ENCODE measurements at places on chromosomes 3 and 15.

- DNase-seq, result no peak
Measured at GRCh38 chr15:74809242-74809641, 3.4 kb upstream of the LMAN1L start.

- no peak for DNase-seq
Measured at GRCh38 chr15:72873379-72874233, 90.0 kb upstream of the ADPGK start.

DNA sequence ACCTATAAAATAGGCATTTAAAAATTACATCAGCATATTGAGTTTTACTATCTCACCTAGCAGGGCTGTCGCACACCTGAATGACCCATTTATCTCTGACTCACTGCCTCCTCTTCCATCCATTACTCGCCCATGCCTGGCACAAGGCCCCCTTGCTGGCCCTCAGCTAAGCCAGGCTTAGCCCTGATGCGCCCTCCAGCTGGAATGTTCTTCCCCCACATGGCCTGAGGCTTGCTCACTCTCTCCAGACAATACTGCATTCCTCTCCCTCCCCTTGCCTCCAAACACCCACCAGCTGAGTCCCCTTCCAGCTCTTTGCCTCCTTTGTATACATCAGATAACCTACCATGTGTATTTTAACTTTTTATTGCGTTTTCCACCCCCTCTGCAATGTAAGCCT is 7.2 kb downstream of the SH3BP5 start:
- no peak for DNase-seq

- DNase-seq, result no peak
Measured at GRCh38 chr3:62142331-62143085, 230.8 kb downstream of the FEZF2 start.

DNA sequence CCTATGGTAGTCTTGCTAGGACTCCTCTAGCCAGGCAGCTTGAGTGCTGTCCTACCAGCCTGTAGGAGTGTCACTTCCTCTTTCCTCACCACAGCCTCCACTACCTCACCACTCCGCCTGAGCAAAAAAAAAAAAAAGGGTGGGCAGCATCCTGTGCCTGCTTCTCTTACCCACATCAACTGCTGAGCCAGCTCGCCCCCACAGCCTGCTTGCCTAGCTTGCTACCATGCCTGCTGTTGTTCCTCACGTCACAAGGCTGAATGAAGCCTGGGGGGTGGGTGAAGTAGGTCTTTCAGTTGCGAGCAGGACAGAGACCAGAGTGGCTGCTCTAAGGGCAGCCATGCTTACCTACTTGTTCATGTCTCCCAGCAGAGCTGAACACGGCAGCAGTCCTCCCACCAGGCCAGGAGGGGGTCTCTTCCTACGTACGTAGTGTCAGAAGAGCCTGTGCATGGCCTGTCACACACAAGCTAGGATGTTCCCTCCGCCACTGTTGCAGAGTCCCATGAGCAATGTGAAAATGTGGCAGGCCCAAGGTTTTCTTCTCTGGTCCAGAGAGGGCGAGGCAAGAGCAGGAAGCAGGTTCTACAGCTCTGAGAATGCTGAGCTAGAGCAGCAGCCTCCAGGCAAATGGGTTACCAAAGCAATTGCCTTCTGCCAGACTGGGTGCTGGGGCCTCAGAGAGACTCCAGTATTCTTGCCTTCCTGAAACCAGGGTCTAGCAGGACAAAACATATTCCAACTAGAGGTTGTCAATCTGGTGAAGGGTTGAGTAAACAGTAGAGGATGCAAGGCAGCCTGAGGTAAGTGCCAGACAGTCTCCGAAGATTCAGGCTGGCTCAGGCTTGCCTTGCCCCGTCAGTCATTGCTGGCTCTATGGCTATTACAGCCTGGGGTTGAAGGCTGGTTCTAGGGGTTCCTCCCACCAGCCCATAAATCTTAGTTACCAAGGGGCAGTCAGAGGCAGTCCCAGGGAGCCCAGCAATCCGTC is 8.1 kb downstream of the PPM1M start:
- DNase-seq, result peak; percentile 92

DNA sequence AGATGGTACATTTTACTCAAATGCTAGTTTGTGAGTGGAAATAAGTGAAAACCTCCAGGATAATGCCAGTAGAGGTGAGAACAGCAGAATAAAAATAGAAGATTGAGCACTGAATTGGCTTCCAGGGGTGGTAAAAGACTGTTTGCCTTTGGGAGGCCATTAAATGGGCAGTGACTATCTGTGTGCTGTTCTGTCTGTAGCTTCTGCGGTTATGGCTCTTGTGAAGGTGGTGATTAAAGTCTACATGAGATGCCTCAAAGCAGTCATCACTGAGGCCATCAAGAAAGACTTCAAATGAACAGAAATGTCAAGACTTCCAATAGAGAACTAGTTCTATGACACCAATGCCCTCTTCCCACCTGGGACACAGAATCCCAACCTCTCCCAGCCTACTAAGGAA is 108.8 kb downstream of the EFHB start:
- DNase-seq, result no peak

DNA sequence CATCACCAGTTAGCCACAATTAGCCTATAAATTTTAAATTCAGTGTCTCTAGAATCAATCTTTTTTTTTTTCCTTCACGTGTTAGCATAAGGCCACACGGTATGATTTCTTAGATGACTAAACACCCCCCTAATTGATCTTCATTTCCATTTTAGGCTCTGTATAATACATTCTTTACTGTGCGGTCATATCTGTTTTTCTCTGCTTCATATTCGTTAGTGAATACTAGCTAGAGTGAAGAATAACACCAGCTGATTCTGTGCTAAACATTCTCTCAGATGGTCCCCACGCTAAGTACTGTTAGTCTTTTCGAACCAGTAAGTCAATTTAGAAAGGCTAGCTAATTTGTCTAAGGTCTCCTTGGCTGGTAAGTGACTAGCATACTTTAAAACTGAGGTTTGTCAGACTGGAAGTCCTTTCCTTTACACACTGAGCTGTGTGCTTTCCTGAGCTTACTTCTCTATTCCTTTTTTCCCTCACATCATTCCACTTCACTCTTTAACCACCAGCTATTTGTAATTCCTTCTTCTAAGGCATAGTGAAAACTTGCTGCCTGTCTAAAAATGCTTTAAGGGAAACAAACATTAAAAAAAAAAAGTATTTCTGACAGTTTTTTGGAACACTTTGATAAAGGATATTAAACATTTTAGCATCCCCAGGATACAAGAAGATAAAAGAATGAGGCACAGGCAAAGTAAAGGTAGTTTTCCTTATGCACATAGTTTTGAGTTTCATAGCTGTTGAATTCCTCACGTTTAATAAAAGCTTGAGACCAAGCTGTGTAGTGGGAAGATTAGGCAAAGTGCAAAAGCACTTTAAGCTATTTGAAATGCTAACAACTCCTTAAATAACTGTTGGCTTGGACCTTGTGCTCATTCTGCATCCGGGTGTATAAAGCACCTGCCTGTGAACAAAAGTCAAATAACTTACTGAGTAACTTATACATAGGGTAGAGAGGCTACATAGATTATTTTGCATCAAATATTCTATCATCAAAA is 17.1 kb downstream of the ZFAND6 start:
- DNase-seq, result no peak

- peak; percentile 24 for DNase-seq
Measured at GRCh38 chr15:65400760-65401610, 21.8 kb downstream of the IGDCC4 start.

- DNase-seq, result no peak
Measured at GRCh38 chr3:175224051-175224450, 364.9 kb downstream of the NAALADL2 start.

DNA sequence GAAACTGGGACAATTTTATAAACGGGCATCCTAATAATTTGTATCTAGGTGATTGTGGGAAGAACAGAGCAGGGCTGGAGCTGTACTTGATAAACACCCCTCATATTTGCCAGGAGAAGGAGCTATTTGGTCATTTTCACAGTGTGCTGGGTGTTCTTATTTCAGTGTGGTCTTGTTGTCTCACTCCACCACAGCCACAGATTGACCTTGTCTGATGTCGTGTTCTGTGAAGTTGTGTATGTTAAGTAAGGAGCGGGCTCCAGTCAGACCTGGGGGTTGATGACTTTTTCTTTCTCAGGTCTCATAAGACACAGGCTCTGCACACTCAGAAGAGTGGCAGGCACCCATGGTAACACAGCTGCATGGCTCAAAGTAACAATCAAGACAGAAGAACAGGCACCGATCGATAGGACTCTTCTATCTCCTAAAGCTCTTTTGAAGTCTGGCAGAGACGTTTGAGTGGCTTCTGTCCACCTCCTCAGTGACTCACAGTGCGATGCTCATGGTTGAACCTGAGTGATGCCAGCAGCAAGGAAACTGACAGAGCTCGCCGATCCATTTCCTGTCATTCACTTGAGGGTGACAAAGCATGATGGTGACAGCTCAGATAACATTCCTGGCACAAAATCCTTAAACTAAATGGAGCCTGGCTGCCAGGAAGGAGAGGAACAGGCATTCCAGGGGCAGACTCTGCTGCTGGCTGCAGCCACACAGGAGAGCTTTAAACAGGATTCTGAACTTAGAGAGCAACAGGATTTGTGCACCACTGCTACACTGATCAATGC is 20.8 kb downstream of the DPH3 start:
- DNase-seq, result no peak

DNA sequence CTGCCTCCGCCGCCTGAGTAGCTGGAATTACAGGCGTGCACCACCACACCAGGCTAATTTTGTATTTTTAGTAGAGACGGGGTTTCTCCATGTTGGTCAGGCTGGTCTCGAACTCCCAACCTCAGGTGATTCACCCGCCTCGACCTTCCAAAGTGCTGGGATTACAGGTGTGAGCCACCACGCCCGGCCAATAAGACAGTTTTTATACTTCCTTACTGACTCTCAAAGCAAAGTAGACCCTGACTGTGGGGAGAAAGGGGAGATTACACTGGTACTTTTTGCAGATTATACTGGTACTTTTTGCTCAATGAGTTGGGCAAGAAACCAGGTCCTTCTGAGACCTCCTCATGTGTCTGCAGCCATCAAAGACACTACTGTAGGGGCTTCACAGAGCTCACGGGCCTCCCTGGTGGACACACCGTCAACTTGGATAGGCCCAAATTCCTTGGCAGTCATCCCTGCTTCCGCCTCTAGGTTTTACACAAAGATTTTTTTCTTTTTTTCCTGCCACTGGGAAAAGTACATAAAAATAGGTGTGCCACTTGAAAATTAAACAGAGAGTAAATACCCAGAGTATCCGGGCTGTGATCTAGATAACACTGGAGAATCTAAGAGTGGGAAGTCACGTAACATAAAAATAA is 143.3 kb upstream of the WNT5A start:
- no peak for DNase-seq

DNA sequence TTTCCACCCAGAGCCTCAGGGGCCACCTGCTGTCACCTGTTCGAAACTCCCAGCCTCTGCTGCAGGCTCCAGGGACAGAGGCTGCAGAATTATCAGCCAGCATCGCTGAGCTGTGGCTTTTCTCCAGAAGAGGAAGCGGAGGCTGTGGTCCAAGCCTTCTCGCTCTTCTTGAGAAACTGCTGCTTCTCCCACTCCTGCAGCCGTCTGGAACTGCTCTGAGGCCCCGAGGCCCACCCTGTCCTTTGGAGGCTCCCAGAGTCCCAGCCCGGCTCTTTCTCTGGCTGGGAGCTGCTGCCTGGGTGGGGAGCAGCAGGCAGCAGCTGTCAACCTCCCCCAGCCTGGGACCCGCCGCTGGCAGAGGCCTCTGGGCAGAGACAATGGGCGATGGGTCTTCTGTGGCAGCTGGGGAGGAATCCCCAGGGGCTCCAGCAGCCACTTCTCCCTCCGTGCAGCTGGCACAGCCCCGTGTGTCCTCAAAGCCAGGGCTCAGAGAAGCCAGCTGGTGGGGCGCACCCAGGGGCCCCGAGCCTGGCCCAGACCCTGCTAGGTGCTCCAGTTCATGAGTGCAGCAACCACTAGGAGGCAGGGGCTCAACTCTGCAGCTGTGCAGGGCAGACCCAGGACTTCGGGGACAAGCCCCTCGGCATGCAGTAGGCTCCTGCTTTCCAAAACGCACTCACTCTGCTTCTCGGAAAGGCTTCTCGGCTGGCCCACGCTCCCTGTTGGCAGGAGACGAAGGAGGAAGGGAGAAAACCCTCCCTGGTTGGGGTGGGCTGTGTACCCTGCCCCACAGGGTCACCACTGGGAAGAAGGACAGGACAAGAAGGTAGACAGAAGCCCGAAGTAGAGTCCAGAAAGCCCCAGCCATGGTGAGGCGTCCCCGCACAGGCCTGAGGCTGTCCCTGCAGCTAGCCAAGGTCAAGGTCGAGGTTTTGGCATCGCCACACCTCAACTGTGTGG is 49.9 kb upstream of the FURIN start:
- DNase-seq, result no peak

DNA sequence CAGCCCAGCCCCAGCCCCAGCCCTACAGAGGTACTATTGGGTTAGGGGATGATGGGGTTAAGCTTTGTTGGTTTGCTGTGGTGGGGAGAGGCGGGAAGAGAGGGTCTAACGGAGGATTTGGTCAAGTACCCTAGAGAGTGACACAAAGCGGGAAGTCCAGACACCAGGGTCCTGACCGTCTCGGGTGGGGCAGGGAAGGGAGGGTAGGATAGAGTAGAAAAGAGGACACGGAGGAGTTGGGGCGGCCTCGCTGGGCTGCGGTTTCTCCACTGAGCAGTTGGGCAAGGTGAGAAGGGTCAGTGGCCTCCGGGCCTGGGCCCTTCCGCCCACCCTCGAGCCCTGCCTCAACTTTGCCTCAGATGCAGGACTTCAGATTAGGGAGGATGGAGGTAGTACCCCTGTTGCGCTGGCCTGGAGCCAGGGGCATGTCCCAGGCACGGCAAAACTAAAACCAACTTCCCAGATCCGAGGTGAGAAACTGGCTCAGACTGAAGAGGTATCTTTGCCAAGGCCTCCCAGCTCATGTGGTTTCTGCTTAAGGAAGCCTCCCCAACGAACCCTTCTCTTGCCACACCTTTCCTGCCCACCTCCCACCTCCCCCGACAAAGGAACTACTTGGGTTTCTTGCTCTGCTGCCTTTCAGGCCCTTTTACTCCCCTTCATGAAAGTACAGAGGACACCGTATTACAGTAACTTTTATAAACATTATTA is 551 bp downstream of the PML start:
- DNase-seq, result no peak

DNA sequence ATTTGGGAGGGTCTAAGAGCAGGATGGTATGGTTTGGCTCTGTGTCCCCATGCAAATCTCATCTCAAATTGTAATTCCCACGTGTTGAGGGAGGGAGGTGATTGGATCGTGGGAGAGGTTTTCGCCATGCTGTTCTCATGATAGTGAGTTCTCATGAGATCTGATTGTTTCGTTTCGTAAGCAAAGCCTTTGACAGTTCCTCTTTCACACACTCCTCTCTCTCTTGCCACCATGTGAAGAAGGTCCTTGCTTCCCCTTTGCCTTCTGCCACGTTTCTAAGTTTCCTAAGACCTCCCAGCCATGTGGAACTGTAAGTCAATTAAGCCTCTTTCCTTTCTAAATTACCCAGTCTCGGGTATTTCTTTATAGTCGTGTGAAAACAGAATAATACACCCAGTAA is 553.7 kb downstream of the TAFA4 start:
- no peak for DNase-seq

DNA sequence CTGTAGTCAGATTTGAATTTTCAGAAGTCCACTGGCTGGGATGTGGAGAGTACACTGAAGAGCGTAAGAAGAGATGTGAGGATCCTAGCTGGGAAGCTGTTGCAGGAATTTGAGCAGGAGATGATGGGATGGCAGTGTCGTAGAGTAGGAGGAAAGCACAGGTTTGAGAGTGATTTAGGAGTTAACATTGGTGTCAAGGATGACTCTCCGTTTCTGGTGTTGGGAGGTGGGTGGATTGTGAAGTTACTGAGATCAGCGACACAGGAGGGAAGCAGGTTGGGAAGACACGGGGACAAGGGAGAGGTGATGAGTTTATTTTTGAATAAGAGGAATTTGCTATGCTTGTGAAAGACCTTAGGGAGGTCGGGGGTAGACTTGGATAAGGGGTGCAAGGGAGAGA is 434.2 kb upstream of the TPM1 start:
- DNase-seq, result no peak

Data from T-cell (primary cell).